ENCODE measurements at places on chromosomes 5 and 9. TPM values are rescaled to one million over a fixed set of nuclear protein-coding genes. Genes with fewer than 3 reads are reported as not detected.

FSTL4 gene
- total RNA-seq = 5.0 TPM

TTC16 gene
- not detected for total RNA-seq

SMIM33 gene
- total RNA-seq = not detected

ALG2 gene
- total RNA-seq = 24.0 TPM

C5orf58 gene
- 3.0 TPM for total RNA-seq

QRFP gene
- not detected for total RNA-seq

DNAJC18 gene
- 23.7 TPM for total RNA-seq

IFNA21 gene
- not detected for total RNA-seq

- no peaks in the 10 kb centered on the region for H3K36me3 ChIP-seq
- no peak overlapping the region for H3K27ac ChIP-seq
- no peak for DNase-seq
- no peak overlapping the region for H3K4me3 ChIP-seq
- peaks cover 9% of the 10 kb centered on the region for H3K4me1 ChIP-seq
- H3K27me3 ChIP-seq = peaks cover 7% of the 10 kb centered on the region
Measured at GRCh38 chr9:36779582-36779981, 206.9 kb downstream of the MELK start.

- no peaks in the 10 kb centered on the region for H3K27me3 ChIP-seq
- H3K36me3 ChIP-seq = no peaks in the 10 kb centered on the region
- no peak overlapping the region for H3K4me3 ChIP-seq
- H3K27ac ChIP-seq = no peak overlapping the region
Measured at GRCh38 chr9:124078641-124079040, 67.1 kb downstream of the LHX2 start.

DNA sequence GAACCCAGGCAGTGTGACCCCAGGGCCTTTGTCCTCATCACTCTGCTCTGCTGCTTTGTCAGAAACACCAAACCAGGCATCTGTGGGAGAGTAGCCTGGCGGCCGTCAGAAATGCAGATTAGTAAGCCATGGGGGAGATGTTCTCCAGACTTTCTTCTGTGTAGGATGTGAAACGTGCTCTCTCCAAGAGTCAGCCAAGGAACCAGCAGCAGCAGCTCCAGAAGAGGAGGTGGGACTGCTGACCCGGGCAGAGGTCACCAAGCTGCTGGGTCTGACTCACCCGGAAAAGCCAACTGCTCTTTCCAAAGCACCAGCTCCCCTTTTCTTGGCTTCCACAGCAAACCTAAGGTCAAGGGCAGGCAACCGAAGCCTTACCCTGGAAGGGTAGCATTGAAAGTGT is 14.4 kb upstream of the ABLIM3 start:
- no peak overlapping the region for H3K27ac ChIP-seq
- no peak for DNase-seq
- no peaks in the 10 kb centered on the region for H3K27me3 ChIP-seq

DNA sequence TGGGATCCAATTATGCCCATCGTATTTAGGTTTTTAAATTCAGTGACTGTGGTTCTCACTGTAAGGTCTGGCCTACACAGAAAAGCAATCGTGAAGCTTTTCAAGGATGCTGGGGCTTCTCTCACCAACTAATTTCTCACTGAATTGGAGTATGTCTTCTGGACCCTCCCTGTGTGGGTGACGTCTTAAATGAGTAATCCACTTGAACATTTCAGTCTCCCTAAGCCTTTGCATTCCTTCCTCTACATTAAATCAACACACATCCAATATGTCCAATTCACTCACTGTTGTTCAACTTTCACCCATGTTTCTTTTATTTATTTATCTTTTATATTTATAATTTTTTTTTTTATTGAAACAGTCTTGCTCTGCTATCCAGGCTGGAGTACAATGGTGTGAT is 12.5 kb upstream of the BTF3 start:
- DNase-seq = no peak
- H3K27ac ChIP-seq = peak overlapping the region; percentile 80
- no peaks in the 10 kb centered on the region for H3K36me3 ChIP-seq

DNA sequence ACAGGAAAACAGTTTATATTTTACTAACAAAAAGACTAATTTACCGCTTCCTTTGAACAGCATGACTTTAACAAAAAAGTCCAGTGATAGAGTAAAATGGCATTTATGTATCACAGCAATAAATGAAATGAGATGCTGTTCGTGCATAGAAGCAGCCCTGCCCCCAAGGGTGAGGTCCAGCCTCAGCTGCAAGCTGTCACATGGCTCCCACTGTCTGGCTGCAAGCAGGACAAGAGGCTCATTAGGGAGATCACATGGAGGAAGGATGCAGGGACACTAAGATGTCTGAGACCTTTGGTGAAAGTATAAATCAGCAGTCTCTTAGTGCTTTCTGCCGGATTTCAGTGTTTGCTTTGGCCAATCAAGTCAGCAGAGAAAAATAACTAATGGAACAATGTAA is 23.0 kb downstream of the GDNF start:
- DNase-seq = no peak
- no peak overlapping the region for H3K27ac ChIP-seq
- 0 out of 2 replicates have a peak, but pooled peaks cover 5% of the 10 kb centered on the region for H3K36me3 ChIP-seq
- no peak overlapping the region for H3K4me3 ChIP-seq
- H3K4me1 ChIP-seq = peaks cover 23% of the 10 kb centered on the region

GRCh38 chr5:175824676-175825075 is 46.7 kb upstream of the CPLX2 start:
- DNase-seq = no peak
- no peaks in the 10 kb centered on the region for H3K27me3 ChIP-seq
- H3K4me3 ChIP-seq = no peak overlapping the region
- peaks cover 48% of the 10 kb centered on the region for H3K4me1 ChIP-seq

GRCh38 chr9:83622433-83622938 is 457 bp upstream of the IDNK start:
- H3K4me3 ChIP-seq = peak overlapping the region; percentile 80
- peaks cover 8% of the 10 kb centered on the region for H3K27me3 ChIP-seq
- H3K36me3 ChIP-seq = no peaks in the 10 kb centered on the region
- peaks cover 17% of the 10 kb centered on the region for H3K4me1 ChIP-seq
- DNase-seq = no peak

DNA sequence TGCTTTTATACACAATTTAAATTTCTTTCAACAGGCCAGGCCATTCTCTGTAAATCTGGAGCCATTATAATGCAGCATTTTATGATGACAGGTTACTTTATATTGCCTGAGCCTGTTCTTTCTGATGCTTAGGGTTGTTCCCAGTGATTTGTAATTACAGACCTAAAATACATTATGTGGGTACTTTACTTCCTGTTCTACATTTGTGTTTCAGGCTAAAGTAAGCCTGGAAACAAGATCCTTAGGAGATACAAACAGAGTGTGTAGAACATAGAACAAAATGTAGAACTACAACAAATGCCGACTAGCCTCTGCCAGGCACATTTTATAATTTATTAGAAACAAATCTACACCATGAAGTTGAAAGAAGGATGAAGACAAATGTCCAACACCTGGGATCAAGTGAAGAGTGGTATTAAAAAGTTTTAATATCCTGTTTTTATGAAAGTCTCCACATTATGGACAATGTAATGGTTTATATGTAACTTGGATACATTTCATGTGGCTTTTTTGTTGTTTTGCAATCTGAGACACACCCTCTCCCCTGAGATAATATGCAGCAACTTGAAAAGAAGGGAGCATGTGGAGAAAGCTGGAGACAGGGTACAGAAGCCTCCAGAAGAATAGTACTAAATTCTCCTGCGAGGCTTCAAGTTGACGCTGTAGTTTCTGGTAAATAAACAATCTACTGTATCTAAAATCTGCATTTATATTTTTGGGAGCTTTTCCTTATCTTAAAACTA is 46.9 kb downstream of the VCAN start:
- peaks cover 67% of the 10 kb centered on the region for H3K36me3 ChIP-seq
- no peak overlapping the region for H3K4me3 ChIP-seq
- no peak overlapping the region for H3K27ac ChIP-seq
- H3K4me1 ChIP-seq = no peaks in the 10 kb centered on the region

- H3K27ac ChIP-seq = no peak overlapping the region
- H3K27me3 ChIP-seq = no peaks in the 10 kb centered on the region
Measured at GRCh38 chr9:84381508-84381907, 41.0 kb upstream of the SLC28A3 start.

DNA sequence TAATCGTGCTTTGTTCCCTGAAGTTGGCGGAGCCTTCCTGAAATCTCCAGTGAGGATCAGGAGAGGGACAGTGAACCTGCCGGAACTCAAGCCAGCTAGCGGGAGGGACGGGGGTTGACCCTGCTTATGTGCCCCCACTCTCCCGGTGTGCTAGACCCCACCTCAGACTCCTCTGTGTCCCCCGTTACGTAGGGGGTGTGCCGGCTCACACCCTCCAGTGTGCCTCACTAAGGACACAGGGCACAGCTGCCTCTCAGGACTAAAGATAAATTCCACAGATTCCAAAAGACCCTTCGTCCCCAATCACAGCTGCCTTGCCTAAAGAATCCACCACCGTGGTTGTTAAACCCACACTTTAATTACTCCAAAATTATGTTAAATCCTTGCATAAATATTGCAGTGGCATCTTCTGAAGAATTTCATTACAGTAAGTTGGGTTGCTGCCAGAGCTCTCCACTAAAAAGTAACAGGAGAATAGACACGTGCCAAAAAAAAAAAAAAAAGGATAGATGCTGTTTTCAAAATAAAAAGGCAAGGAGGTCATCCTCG is 73.7 kb downstream of the GTF3C4 start:
- H3K4me3 ChIP-seq = peak overlapping the region; percentile 44
- peaks cover 41% of the 10 kb centered on the region for H3K4me1 ChIP-seq
- DNase-seq = no peak
- H3K36me3 ChIP-seq = no peaks in the 10 kb centered on the region
- no peak overlapping the region for H3K27ac ChIP-seq
- H3K27me3 ChIP-seq = peaks cover 63% of the 10 kb centered on the region

- no peaks in the 10 kb centered on the region for H3K36me3 ChIP-seq
- H3K27me3 ChIP-seq = no peaks in the 10 kb centered on the region
- H3K4me1 ChIP-seq = peaks cover 11% of the 10 kb centered on the region
- no peak for DNase-seq
- H3K27ac ChIP-seq = no peak overlapping the region
- H3K4me3 ChIP-seq = no peak overlapping the region
Measured at GRCh38 chr5:103369125-103370120, 110.9 kb downstream of the MACIR start.

GRCh38 chr9:125663127-125663526 is 43.9 kb downstream of the MAPKAP1 start:
- H3K36me3 ChIP-seq = peaks cover 22% of the 10 kb centered on the region
- no peaks in the 10 kb centered on the region for H3K27me3 ChIP-seq
- H3K27ac ChIP-seq = peak overlapping the region; percentile 4
- peaks cover 7% of the 10 kb centered on the region for H3K4me1 ChIP-seq
- no peak for DNase-seq

DNA sequence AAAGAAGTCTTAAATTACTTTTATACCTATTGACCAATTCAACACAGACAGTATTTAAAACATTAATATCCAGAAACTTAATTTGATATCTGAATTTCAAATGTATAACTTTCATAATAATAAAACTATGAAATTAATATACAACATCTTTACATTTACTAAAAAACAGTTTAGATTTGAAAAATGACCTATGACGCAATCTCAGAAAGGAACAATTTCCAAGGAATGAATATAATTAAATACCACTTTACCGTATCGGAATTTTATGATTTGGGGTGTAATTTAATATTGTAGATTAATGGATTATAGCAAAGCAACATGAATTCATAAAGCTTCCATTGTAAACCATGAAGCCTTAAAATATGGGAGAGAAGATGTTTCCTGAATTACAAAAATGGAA is 321.5 kb upstream of the TRPM3 start:
- DNase-seq = no peak
- H3K27ac ChIP-seq = no peak overlapping the region
- H3K4me1 ChIP-seq = peaks cover 25% of the 10 kb centered on the region
- H3K4me3 ChIP-seq = no peak overlapping the region
- peaks cover 7% of the 10 kb centered on the region for H3K27me3 ChIP-seq
- no peaks in the 10 kb centered on the region for H3K36me3 ChIP-seq

Data from WTC11 (cell line).